ENCODE measurements at places on chromosomes 3 and 15.

- DNase-seq: no peak
Measured at GRCh38 chr3:111012388-111013248, 59.0 kb upstream of the NECTIN3 start.

GRCh38 chr3:182165234-182165633 lies 453.5 kb downstream of the SOX2 start:
- DNase-seq: no peak

- DNase-seq: no peak
Measured at GRCh38 chr3:178507507-178508442, 28.5 kb upstream of the KCNMB2 start.

GRCh38 chr15:70483513-70483912 lies 279.8 kb downstream of the UACA start:
- no peak for DNase-seq

GRCh38 chr3:59555593-59556315 lies 505.9 kb upstream of the CFAP20DC start:
- no peak for DNase-seq
